ENCODE measurements at places on chromosomes 7 and 10. TPM values are rescaled to one million over a fixed set of nuclear protein-coding genes. Genes with fewer than 3 reads are reported as not detected.

The DIP2C gene
- total RNA-seq = 26.8 TPM

The PIP gene
- not detected for total RNA-seq

The FAM237B gene
- total RNA-seq = not detected

The PRSS37 gene
- not detected for total RNA-seq

The TFPI2 gene
- total RNA-seq = 1.3 TPM

The KLLN gene
- 2.1 TPM for total RNA-seq

The CYP3A7 gene
- 0.75 TPM for total RNA-seq

The SLC25A28 gene
- 54.2 TPM for total RNA-seq

The MBL2 gene
- not detected for total RNA-seq

The FAM131B gene
- total RNA-seq = 0.57 TPM

The TDRD1 gene
- 0.23 TPM for total RNA-seq

The OR2A2 gene
- total RNA-seq = not detected

The ASB10 gene
- total RNA-seq = not detected

The PTN gene
- total RNA-seq = 8.3 TPM

The SP4 gene
- 13.3 TPM for total RNA-seq

The SLC18A2 gene
- 2.1 TPM for total RNA-seq

The TMEM26 gene
- 4.1 TPM for total RNA-seq

The ARPC1A gene
- 127 TPM for total RNA-seq

The AKR1C8 gene
- total RNA-seq = not detected

The TWIST1 gene
- total RNA-seq = 3.7 TPM

The SPDYE8 gene
- not detected for total RNA-seq

The FAM25G gene
- not detected for total RNA-seq

The RELN gene
- total RNA-seq = 1.5 TPM

Data from ureter (tissue), 1 donor.